ENCODE measurements at places on chromosomes 2 and 18. TPM values are rescaled to one million over a fixed set of nuclear protein-coding genes. Genes with fewer than 3 reads are reported as not detected.

DNA sequence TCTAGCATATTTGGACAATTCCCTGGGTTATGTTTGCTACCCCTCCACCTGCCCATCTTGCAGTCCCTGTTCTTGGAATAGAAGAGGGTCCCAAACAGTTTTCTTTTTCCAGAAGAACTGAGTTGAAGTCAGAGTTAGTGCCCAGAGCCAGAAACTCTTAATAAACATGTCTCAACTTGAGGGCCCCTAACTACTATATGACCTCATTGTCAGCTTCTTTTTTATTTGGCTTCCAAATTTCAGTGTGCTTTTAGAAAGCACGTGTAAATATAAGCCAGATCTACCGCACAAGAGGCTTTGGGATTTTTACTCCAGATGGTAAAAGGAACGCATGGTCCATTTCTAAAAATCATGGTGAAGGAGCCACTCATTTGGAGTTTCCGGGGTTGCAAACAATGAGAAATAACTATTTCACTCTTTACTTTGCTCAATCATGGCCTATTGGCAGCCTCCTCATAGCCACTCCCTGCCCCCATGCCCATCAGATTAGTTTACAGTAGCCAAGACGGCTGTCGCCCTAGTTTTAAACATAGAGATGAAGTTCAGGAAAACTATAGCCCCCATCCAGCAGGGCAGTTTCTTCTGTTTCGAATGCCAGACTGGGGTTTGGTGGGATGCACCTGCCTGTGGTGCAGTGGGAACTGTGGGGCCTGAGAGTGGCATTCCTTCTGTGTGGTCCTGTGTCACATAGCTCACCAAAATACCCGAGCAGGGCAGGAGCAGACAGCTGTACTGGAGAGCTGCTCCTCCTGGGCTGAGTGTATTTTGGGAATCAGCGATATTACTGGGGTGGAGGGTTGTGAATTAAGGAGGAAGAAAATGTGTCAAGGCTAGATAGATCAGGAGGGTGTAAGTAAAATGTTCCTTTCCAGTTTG, 1.7 kb downstream of the MAPRE3 start:
- no peak for DNase-seq

DNA sequence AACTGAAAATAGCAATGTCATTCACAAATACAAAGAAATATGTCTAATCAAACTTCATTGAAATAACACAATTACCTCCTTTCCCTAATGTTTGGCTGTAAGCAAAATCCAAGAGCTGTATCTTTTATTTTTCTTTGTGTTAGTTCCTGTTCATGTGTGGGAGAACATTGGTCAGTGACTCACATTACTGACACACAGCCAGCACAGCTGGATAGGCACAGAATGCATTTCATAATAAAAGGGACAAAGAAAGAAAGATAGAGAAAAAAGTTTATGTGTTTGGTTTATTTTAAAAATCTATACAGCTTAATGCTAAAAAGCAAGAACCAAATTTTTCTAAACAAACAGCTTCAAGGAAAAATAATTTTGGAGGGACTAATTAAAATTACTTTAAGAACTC, 185.6 kb upstream of the COL3A1 start:
- DNase-seq = no peak

- DNase-seq = no peak
These were observed 95.3 kb upstream of the FAM110C start for GRCh38 chr2:141611-142010.

Gene SERPINB13
- total RNA-seq = not detected

Gene PAIP2B
- total RNA-seq = 31.3 TPM

Measured in H1 (cell line).